ENCODE measurements at places on chromosomes 2 and 18.
A peak's percentile ranks its signal among the peaks of the same experiment; 100 is the strongest.

DNA sequence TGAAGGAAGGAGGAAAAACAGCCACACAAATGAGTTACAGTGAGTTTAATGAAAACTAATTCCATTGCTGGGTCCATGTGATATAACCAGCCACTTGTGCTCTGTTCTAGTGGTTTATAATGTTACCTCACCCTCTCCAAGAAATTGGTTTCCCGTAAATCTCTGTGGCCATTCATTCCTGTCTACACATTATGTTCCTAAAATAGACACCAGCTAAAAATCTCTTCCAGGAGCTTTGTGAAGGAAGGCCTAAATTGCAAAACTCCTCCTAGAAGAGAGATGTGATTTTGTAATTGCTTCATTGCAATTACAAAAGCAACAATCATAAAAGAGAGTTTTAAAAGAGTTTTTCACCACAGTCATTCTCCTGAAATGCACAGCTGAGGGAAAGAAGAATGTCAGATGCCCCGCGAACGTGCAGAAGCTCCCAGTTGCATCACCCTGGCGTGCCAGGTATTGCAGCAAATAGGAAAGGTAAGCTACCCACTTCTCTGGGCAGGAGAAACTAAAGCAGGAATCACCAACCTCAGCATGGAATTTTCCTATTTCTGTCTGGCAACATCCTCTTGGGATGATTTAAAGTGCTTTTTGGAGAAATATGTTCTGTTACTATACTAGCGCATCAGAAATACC is 1.7 kb downstream of the SCN1A start:
- DNase-seq: no peak

DNA sequence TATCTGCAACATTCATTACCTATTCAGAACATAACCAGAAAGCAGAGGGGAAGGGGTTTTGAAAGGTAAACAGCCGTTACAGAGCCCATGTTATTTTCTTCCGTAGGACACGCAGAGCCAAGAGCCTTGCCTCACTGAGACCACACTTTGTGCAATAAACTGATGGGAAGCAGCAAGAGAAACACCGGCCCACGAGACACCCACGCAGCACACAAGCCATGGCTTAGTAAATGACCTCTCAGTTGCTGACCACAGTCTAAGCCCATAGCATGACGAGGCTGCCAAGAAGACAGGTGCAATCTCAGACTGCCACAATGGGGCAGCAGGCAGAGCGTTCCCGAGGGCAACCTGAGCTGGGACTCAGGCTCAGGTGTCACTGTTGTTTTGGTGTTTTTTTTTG is 59.6 kb downstream of the CABYR start:
- peak; percentile 14 for DNase-seq

DNA sequence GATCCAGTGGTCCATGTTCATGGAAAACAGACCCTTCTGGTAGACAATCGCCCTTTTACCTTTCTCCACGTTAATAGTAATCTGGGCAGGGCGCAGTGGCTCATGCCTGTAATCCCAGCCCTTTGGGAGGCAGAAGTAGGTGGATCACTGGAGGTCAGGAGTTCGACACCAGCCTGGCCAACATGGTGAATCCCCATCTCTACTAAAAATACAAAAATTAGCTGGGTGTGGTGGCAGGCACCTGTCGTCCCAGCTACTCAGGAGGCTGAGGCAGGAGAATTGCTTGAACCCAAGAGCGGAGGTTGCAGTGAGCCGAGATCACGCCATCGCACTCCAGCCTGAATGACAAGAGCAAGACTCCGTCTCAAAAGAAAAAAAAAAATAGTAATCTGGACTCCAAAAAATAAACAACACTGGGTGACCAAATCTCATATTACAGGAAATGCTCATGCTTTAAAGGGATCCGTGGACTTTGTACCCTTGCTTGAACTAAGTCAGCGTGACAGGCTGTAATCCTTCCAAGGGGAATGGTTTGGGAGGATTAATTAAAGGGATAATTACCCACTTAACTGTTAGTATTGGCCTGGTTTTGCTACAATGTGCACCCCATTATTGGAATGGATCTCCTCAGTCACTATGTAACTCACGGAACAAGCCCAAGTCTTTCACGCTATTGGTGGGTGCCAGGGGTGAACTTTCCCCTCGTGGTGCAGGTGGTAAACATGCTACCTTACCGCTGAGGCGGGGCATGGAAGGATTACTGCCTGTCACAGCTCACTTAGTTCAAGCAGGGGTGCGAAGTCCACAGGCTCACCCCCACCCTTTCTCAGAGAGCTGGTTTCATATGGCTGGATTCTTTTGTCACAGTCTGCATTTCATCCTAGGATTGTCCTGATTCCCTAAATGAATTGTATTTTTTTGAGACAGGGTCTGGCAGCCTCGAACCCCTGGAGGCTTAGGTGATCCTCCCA is 36.7 kb downstream of the PROC start:
- DNase-seq: no peak

GRCh38 chr18:60892855-60893254 is 440.4 kb upstream of the CDH20 start:
- DNase-seq: peak; percentile 2

DNA sequence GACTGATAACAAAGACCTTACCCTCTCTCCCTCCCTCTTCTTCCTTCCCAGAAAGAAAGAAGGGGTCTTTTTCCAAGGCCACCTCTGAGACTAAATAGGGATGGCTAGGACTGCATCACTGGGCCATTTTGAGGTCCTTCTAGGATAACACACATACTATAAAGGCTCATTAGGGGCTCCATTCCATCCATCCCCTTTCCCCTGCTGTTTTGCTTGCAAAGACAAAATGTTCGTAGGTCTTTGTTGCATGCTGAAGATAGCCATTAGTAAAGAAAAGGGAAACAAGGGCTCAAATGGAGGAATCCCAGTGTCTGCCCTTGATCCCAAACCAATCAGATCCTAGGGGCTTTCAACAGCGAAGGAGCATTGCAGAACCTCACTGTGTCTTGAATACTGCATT is 344.3 kb downstream of the CYP26B1 start:
- no peak for DNase-seq

DNA sequence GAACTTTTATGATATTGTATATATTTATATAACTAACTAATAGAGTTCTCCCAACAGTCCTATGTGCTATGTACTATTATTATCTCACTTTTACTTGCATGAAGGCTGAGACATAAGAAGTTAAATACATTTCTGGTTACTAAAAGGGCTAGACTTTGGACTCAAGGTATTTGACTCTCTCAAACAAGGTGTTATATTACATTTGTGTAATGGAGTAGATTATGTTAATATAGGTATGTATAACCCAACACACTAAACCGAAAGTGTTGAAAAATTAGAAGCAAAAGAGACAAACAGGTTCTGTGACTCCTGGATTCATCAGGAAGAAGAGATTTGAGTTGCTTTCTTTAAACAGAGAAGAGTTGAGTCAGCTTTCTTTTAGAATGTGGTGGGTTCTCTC is 733.6 kb upstream of the ZEB2 start:
- no peak for DNase-seq

GRCh38 chr2:233996461-233996860 is 54.0 kb upstream of the SPP2 start:
- DNase-seq: no peak

DNA sequence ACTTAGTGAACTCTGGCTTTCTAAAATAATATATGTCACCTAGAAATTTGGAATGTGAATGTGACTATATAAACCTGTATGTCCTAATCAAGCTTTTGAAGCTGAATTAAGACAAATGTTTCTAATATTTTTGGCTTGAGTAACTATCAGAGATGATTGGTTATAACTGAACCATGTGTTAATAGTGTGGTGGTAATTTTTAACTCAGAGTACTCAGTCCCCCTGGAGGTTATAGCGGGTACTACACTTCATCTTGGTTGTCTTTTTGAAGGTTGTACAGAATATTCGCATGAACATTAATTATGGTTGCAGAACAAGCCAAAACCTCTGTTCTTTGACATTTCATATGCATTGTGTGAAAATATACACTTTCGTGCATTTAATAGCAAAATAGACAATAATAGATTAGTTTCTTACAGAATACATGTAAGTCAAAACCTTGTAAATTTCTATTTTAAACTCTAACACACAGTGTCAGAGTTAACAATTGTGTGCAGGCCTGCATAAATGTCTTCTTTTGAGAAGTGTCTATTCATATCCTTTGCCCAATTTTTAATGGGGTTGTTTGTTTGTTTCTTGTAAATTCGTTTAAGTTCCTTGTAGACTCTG is 86.0 kb downstream of the OSBPL6 start:
- peak; percentile 83 for DNase-seq

DNA sequence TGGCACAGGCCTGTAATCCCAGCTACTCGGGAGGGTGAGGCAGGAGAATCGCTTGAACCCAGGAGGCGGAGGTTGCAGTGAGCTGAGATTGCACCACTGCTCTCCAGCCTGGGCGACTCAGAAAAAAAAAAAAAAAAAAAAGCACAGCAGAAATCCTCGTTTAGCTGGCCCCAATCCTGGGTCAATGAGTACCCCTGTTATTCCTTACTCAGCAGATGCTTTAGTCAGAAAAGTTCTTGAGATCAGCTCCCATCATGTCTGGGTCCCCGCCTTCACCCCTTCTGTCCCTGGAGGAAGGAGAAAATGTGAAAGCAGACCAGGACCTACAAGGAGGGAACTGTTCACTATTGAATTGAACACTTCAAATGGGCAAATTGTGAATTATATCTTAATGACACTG is 16.4 kb upstream of the KCNG3 start:
- DNase-seq: no peak

GRCh38 chr2:206075113-206075512 is 10.9 kb downstream of the INO80D start:
- peak; percentile 38 for DNase-seq

- no peak for DNase-seq
These were observed 466.0 kb upstream of the TNP1 start for GRCh38 chr2:217325816-217326215.

GRCh38 chr18:33839452-33840211 is 261.6 kb downstream of the ASXL3 start:
- peak; percentile 74 for DNase-seq

- peak; percentile 69 for DNase-seq
These were observed 75.4 kb downstream of the FHOD3 start for GRCh38 chr18:36372903-36373311.

- DNase-seq: peak; percentile 42
These were observed 523.4 kb upstream of the FANCL start for GRCh38 chr2:58764338-58765104.

DNA sequence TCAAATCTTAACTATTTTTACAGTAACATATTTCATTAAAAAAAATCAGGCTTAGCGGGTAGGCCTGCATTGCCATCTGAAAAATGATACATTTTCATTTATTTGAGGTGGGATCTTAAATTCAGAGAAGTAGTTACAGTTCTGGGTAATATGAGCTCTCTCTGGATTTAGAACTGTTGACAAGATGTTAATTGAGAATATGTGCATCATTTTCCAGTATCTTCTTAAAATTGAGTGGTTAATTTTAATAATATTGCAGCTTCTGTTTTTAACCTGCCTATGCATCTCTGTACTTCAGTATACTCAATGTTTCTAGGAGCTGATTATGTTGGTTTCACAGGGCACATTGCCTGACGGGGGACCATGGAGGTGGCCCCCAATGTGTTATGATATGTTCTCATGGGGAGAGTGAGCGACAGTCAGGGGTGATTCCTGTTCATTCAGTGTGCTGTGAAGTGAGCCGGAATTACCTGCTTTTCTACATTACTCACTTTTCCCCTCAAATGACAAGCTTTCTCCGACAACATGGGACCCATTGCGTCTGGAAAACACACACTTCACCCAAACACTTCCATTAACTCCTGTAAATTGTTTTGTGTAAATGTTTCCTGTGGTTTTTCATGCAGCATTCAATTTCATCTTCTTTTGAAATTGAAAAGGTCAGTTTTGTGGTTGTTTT is 406.2 kb downstream of the MTX2 start:
- no peak for DNase-seq

DNA sequence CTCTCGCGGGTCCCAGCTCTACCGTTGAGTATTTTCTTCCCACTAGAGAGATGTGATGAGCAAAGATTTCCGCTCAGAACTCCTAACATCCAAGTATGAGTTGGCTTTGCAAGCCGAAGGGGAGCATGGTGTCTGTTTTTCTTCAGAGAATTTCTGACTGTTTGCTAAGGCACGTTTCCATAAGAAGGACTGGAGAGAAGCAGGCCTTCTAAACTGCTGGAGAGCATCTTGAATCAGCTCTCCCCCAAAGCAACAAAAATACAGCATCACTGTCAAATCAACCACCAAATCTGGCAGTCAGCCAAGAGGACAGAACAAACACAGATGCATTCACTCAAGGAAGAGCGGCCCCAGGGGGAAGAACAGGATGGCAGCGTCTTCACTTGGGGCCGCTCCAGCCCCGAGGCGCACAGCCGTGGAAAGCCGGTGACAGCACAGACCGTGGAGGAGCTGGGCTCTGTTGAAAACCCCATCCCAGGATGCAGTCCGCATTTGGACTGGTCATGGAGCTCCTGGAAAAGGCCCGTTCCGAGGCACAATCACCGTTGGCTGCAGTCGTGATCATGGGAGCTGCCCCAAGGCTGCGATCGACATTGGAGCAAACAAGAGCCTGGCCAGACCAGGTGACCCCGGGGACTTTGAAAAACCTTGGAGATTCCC is 101.4 kb downstream of the NFATC1 start:
- DNase-seq: no peak

DNA sequence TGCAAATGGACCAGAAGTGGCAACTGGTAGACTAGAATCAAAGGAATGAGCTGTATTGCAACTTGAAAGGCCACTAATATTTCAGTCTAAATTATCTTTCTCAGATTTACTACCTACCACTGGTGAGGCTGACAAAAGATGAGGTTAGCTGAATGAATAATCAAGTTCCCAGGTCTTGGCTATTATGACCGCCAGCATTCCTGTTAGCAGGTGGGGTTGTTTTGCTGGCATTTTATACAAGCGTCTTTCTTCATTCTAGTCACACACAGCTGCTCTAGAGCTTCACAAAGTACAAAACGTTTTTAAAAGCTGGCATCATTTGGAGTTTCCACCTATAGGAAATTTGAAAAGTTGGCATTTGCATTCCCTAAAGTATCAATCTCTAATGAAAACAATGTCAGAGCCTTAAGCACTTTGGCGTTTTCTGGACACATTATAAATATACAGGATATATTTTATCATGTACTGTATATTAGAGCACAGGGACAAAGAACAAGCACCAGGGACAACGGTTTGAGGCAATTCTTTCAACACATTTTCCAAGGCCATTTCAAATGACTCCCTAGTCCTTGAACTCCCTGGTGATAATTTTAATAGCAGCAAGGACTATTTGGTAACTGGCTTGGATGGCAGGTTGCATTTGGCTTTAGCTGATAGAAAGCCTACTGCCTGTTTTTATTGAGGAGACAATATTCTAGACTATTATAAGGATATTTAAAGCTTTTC is 410.2 kb upstream of the CHST9 start:
- no peak for DNase-seq

- no peak for DNase-seq
These were observed 20.4 kb downstream of the SERPINB7 start for GRCh38 chr18:63795606-63796005.

- DNase-seq: no peak
These were observed 232.2 kb downstream of the GULP1 start for GRCh38 chr2:188523919-188524318.

- DNase-seq: no peak
These were observed 146.3 kb upstream of the L3MBTL4 start for GRCh38 chr18:6561016-6561415.

- no peak for DNase-seq
These were observed 81.7 kb downstream of the MGAT5 start for GRCh38 chr2:134335601-134336000.

All from hematopoietic multipotent progenitor cell treated with erythropoietin and hydrocortisone succinate and interleukin-3 and kit ligand, for 4 days (in vitro differentiated cells).